ENCODE measurements at places on chromosomes 6 and 20. TPM values are rescaled to one million over a fixed set of nuclear protein-coding genes. Genes with fewer than 3 reads are reported as not detected.

DNA sequence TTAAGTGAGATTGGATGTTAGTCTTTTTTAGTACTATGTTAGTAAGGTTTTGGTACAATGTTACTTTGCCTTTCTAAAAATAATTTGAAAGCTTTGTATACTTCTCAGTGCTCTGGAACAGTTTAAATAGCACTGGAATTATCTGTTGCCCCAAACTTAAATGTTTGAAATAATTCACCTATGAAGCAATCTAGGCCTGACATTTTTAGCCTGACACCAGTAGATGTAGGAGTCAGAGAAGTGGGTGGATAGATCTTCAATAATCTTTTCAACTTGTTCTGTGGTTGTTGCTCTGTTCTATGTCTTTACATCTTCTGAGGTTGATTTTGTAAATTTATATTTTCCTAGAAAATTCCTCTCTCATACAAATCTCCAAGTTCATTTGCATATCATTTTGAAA is 103.1 kb upstream of the ADGRF1 start:
- no peak for DNase-seq

GRCh38 chr6:123462152-123462551 is 174.6 kb downstream of the TRDN start:
- no peak for DNase-seq

GRCh38 chr6:8953310-8953709 is 518.0 kb upstream of the SLC35B3 start:
- DNase-seq: no peak

LY6G6F gene
- not detected for total RNA-seq

DNA sequence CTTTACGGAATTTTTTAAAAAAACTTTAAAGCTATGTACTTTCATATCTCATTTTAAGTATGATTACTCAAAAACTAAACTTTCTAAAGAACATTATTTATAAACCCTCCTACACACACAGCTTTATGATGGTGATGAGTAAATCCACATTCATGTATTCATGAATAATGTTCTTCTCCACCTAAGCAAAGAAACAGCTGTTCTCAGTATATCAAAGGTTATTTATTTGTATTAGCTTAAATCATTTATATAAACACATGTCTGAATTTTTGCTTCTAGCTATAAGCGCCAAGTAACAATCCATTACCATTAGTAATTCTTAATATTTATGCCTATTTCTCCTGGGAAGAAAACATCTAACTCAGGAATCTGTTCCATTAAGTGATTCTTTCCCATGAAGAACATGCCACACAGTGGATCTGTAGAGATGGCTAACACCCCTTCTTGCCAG is 63.3 kb downstream of the SMLR1 start:
- DNase-seq: no peak

Data from epithelial cell of proximal tubule (primary cell).